Type B pancreatic cell (in vitro differentiated cells): ENCODE measurements at places on chromosomes 5 and 9.
A peak's percentile ranks its signal among the peaks of the same experiment; 100 is the strongest.

DNA sequence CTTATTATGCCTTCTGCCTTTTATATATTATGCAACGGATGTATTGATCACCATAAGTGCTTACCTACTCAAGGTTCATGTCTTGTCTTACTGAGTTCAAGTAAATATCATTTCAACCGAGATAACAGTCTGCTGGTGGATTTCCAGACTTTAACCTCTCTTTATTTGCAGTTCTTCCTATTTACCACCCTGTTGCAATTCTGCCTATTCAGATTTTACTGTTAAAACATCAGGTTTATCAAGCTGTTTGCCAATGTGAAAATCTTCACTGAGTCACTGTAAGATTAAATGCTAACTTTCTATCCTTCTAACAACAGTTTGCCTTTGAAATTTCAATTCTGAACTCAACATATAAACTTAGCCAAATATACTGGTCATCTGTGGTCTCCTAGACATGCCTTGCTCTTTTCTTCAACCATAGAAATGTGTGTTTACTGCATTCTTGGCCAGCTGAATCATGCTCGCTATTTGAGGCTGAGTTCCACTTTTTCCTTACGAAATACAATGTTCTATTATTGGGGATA is 471.7 kb upstream of the RORB start:
- DNase-seq, result no peak

DNA sequence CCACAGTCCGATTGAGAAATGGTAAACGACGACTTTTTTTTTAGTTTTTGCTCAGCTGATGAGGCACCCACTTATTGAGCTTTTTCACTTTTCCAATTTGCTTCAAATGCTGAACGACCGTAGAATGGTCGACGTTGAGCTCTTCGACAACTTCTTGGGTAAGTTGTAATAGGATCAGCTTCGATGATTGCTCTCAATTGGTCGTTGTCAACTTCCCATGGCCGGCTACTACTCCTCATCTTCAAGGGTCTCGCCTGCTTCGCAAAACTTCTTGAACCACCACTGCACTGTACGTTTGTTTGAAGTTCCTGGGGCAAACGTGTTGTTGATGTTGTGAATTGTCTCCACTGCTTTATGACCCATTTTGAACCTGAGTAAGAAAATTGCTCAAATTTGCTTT is 35.7 kb downstream of the NSD1 start:
- peak; percentile 1 for DNase-seq

- no peak for DNase-seq
These were observed 416.8 kb downstream of the TMEM38B start for GRCh38 chr9:106111039-106111730.

- DNase-seq, result no peak
These were observed 120.3 kb upstream of the BASP1 start for GRCh38 chr5:17096952-17097695.

- no peak for DNase-seq
These were observed 29.7 kb upstream of the CER1 start for GRCh38 chr9:14752271-14752670.

DNA sequence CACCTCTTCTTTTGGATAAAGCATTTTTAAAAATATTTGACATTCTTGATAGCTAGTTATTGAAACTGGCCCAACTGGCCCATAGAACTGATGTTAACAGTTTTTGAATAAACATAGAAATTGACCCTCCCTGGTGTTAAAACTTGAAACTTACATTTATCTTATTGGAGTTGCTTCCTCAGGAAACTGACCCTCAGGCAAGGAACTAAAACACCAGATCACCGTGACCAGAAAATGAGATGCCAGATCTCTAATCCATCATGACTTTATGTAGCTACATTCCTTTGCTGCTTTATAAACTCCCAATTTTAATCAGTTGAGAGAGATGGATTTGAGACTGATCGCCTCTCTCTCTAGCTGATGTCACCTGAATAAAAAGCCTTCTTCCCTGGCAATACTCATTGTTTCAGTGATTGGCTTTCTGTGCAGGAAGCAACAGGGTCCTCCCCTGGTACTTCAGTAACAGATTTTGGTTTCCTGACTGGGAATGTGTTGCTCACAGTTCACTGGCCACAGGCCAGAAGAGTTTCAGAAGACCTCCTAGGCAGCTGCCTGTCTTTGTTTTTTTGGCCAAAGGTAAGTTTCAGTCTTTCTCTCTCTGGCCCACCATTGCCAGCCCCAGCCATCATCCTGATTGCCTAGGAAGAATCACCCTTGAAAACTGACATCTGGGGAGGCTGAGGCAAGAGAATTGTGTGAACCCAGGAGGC is 212.4 kb downstream of the DTWD2 start:
- no peak for DNase-seq

DNA sequence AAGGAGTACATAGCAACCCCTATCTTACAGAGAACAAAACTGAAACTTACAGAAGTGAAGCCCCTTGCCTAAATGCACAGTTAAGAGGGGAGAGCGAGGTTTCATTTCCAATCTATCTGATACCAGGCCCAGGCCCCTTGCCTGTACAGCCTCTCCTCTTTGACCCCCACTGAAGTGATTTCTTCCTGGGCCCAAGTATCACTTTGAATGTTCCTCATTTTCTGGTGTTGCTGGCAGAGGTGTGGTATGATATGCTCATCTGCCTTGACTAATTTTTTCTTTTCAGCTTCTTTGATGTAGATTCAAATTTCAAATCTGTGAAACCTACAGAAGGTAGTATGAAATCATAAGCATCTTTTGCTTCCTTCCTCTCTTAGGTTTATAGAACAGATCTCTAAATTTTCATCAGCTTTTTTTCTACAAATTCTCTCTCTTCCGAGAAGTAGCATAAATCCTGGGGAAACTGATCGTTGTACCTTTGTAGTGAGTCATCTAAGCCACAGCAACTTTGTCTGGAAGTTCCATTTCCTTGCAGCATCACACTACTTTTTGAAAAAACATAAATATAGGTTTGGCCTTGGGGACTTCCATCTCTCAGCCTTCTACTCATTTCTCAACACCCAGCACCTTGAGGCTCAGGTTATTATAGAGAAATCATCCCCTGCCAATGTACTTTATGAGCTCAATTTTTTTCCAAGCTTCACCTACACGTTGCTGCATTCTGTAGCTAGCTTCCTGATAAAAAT is 402.4 kb upstream of the PTGER4 start:
- DNase-seq, result no peak

GRCh38 chr9:83339435-83339834 is 198.8 kb downstream of the FRMD3 start:
- no peak for DNase-seq

- no peak for DNase-seq
These were observed 704 bp upstream of the LHX6 start for GRCh38 chr9:122229485-122229837.

GRCh38 chr5:154214371-154215106 is 24.0 kb downstream of the GALNT10 start:
- DNase-seq, result no peak

DNA sequence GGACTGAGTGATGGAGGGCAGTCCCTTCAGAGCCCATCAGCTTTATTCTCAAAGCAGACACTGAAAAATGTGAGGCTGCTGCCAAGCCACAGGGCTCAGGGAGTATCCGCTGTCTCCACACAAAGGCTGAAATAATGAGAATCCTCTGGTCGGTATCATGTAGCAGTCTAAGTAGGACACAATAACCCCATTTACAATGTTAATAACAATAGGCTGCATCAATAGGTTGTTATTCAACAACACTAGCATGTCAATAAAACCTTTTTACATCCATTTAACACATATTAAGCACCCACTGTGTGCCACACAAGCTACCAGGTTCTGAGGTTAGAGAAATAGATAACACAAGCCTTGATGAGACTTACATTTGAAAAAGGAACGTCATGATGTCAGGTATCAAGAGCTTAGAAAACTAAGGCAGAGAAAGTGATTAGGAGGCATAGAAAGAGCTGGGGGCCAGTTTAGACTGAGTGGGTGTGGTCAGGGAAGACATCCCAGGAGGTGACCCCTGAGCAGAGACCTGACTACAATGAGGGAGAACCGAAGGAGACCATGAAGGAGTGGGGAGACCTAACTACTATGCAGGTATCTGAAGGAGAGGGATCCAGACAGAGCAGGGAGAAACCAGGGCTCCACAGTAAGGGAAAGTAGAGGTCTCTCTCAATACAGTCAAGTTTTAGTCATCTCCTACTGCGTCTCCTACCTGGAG is 140.1 kb upstream of the GRIA1 start:
- DNase-seq, result no peak

- DNase-seq, result no peak
These were observed 51.2 kb downstream of the PARP8 start for GRCh38 chr5:50717651-50718050.

- DNase-seq, result no peak
These were observed 4.5 kb downstream of the RCL1 start for GRCh38 chr9:4796988-4797853.

DNA sequence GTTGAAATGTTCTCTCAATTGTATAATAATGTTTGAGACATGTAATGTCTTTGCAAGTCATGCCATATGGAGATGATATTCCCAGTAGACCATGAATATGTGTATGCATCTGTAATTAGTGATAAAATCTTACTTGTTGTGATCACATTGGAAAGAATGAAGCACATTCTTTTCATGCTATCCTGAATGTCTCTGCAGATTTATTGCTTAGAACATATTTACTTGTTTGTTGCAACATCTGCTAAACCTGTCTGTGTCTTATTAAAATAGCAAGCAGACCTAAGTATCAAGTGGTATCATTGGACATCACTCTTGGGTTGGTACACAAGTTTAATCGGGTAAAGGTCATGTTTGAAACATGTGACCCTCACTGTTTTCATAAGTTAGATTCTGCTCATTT is 265.5 kb upstream of the CD180 start:
- no peak for DNase-seq

DNA sequence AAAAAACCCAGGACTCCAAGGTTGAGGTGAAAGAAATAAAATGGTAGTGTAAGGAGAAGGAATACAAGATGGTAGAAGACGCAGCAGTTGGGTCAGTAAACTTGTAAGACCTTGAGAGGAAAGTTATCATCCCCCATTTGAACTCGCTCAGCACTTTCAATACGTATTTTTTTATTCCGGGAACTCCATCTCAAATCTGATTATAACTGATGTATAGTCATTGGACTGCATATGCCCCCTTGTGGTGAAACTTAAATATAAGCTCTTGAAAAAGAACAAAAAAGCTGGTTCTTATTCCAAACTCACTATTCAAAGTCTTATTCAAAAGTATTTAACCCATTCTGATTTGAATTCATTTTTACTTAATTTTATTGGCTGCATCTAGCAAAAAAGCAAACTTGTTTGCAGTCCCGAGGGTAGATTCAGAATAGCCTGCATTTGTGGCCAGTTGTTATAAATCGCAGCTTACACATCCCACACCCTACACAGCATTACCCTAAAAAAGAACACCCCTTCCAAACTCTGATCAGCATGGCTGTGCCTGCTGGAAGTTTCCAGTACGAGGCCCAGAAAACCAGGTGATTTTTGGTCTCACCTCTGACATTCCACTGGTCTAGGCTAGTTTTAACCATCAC is 118.0 kb downstream of the ESM1 start:
- DNase-seq, result no peak

DNA sequence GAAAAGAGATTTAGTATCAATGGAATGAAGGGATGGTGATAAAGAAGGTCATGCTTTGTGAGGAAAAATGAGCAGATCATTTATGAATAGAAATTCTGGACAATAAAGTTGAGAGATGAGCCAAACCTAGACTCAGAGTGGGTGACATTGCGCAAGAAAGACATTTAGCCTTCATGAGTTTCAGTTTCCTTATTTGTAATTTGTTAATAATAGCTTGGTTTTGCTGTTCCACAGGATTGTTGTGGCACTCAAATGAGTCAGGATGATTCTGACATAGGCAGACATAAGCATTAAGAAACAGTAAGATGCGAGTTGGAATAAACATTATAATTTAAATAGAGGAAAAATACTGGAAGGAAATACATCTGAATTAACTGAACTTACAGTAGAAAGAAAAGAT is 34.8 kb downstream of the ITGA2 start:
- DNase-seq, result no peak

DNA sequence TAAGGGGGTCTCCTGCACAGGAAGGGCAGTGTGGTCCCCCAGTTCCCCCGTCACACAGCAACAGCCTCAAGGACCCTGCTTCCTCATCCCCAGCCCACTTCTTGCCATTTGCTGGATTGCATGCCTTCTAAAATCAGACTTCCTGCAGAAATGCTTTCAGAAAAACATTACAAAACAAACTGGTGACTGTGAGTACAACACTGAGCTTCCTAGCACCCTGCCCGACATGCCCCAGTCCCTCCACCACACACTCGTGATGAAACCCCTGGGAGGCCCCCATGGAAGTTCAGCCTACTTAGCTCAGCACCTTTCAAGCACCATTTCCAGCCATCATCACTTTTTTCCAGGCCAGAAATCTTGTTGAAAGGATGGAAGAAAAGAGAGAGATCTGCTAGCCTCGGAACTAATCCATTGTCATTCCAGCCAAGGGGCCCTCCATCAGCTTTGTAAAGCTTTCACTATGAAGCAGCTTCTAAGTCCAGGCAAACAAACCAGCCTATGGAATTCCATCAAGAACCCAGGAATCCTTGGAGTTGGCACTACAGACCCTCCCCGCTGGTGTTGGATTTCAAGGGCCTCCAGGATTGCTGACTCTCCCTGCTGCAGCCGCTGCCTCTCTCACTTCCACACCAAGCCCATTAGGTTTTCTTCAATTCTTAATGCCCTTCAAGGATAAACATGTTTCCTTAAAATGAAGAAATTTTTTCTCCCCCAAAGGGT is 114.6 kb downstream of the C5orf15 start:
- no peak for DNase-seq

GRCh38 chr5:175027390-175027789 is 303.0 kb downstream of the MSX2 start:
- DNase-seq, result no peak
